ENCODE measurements at places on chromosomes 12 and 14.

DNA sequence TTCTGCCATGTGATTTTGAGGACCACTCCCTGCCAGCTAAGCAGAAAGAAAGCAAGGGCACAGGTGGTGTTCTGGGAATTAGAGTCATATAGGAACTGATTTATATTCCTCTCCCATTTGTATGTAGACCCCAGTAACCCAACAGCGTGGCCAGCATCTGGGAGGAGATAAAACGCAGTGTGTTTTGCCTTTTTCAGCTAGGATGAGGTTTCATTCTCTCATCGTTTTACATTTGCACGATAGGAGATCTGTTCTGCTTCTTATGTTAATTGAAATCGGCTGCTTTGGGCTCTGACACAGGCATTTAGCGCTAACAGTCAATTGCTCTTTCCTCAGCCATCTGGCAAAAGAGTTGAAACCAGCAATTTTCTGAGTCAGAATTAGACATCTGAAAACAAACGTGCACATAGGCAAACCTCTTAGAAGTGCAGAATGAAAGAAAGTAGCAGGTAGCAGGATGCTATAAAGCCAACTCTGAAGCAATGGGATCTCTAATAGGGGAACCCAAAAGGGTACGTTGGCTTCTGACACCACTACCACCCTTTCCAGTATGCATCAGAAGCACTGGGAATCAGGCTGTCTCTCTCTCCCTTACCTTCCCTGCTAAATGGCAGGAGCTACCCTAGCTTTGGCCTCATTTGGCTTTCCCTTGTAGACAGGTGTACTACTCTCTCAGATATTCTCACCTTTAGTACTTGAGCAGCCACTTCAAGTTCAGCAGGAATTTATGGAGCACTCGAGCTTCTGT, 219.1 kb downstream of the PHLDA1 start:
- DNase-seq: no peak

- no peak for DNase-seq
Measured at GRCh38 chr12:124569375-124570148, 2.1 kb upstream of the NCOR2 start.

- peak; percentile 18 for DNase-seq
Measured at GRCh38 chr12:121980191-121980891, 41.3 kb upstream of the BCL7A start.

DNA sequence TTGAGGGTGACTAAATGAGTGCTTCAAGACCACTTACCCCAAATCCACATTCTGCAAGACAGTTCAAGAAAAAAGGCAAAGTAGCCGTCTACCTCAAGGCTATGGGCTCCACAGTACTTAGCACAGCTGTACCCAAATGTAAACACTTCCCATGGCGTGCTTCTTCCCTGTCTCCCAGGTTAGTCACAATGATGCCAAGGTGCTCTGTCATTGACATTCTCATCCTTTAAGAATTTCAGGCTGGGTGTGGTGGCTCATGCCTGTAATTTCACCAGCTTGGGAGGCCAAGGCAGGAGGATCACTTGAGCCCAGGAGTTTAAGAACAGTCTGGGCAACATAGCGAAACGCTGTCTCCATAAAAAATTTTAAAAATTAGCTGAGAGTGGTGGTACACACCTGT, 51.2 kb upstream of the CERS5 start:
- DNase-seq: no peak

DNA sequence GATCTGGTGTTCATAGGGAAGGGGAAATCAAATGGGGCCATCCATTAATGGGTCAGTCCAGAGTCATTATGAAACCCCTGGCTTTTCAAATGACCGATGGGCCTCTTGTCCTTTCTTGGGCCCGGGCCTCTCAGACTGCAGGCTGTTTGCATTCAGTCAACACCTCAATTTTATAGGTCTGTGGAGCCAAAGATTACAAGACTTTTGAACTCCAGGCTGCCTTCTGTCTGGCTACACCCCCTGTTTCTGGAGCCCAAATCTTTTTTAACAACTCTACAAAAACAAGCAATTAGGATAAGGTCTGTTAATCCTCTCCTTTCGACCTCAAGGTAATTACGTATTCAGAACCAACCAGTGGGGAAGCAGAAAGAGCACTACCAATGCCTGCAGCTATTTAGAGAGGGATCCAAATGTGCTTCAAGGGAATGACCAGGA, 35.6 kb downstream of the DUSP6 start:
- no peak for DNase-seq

- peak; percentile 32 for DNase-seq
Measured at GRCh38 chr12:41521872-41522379, 333.8 kb downstream of the PDZRN4 start.

DNA sequence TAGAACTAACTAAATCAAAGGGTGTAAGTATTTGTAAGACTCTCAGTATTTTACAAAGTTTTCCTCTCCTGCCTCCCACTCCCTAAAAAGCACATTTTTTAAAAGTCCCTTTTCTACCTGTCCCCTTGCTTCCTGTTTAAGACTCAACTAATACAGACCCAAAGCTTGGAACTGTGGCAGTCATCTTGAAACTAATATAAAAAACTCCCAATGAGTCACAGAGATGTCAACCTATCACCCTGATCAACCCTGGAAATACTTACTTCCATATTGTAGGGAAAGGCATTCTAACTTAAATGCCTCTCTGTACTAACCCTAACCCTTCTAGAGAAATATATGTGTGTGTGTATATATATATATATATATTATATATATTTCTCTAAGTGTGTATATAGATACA, 184.8 kb downstream of the SPTSSA start:
- DNase-seq: no peak

- no peak for DNase-seq
Measured at GRCh38 chr14:72683787-72684186, 210.1 kb downstream of the DPF3 start.

GRCh38 chr12:90622431-90622830, 332.5 kb downstream of the CCER1 start:
- DNase-seq: no peak

DNA sequence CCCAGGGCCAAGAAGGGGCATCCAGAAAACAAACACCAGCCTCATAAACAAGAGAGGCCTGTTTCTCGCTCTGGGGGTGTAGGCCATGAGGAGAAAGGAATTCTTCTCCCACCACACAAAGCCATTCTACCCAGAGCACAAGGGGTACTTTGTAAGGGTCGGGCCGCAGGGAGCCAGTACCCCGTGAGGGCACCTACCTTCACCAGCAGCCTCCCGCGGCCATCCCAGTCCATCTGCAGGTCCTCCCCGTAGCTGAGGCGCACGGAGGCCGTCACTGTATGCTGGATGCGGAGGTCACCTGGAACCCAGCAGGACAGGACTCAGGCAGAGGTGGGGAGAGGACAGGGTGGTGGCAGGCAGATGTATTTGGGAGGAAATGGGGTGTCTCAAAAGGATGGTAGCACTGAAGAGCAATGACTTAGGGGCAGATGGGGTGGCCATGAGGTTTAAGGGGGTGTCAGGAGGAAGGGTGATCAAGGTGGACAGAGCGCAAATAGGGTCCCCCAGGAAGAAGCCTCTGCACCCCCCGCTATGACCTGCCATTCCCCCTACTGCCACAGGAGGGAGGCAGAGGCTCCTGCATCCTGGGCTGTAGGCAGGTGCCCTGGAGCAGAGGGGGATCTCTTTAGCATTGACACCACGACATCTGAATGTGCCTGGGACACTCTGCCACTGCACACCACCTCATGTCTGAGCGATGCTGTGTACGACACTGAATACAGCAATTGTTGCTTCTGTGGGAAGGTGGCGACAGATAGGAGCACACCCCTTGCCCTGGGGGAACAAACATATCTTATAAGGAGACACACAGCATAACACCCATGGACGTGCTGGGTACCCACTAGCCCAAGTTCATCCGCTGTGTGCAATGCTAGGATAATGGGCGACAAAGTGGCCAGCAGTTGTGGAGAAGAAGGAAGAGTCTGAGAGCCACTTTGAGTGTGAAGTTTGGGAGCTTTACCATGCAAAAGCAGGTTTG, 61.4 kb downstream of the VWF start:
- peak; percentile 49 for DNase-seq

DNA sequence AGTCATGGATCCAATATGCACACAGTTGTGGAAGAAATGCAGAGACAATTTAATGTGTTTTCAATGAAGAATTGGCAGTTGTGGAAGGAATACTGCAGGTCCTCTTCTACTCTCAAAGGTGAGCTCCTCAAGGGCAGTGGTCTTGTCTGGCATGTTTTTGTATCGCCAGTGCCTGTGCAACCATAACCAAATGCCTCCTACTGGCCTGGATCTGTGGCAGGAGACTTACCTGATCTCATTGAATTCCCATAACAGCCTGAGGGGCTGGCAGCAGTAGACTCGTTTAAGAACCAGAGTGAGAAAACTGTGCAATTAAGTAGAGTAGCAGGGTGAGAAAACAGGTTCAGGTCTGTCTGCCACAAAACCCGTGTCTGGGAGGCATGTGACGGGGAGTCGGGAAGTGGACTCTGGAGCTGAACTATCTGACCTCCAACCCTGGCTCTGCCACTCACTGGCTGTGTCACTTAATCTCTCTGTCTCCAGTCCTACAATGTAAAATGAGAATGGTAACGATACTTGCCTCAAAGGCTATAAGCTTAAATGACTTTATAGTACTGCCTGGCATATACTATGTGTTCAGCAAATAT, 268.2 kb upstream of the SSTR1 start:
- DNase-seq: no peak

- DNase-seq: peak; percentile 48
Measured at GRCh38 chr14:61326847-61327246, 5.5 kb downstream of the PRKCH start.

GRCh38 chr14:90611501-90611900, 204.7 kb downstream of the TTC7B start:
- DNase-seq: no peak

GRCh38 chr14:24162093-24162492, 1.0 kb downstream of the IRF9 start:
- DNase-seq: no peak

GRCh38 chr12:42590330-42590934, 886 bp upstream of the PRICKLE1 start:
- no peak for DNase-seq

DNA sequence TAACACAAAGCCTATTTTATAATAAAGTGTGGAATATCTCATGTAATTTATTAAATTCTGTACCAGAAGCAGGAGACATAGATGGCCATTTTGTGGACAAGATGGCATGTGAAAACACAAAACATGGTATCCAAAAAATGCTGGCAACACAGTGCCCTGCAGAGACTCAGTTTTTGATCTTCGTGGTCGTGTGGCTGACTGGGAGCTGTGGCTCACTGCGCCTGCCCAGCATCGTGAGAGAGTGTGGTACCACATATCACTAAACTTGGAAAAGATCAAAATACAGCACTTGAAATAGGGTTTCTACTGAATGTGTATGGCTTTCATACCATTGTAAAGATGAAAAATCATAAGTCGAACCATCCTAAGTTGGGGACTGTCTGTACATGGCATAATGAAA, 43.0 kb upstream of the MANSC4 start:
- no peak for DNase-seq

GRCh38 chr12:64219145-64219544, 3.0 kb downstream of the KICS2 start:
- DNase-seq: no peak

- DNase-seq: no peak
Measured at GRCh38 chr12:52434760-52435530, 774 bp upstream of the KRT75 start.

DNA sequence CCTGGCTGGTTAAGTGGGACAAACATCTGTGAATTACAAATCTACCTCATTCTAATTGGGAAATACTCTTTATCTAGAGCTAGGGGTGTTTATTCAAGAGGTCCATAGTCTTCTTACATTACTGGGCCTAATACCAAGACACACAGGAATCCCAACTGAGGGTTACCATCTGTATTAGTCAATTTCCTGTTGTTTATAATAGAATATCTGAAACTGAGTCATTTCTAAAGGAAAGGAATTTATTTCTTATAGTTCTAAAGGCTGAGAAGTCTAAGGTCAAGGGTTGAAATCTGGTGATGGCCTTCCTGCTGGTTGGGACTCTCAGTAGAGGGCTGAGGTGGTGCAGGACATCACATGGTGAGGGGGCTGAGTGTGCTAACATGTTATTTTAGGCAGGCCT, 36.0 kb downstream of the RTRAF start:
- DNase-seq: no peak

- no peak for DNase-seq
Measured at GRCh38 chr14:64912261-64912660, 2.0 kb upstream of the CHURC1 start.

DNA sequence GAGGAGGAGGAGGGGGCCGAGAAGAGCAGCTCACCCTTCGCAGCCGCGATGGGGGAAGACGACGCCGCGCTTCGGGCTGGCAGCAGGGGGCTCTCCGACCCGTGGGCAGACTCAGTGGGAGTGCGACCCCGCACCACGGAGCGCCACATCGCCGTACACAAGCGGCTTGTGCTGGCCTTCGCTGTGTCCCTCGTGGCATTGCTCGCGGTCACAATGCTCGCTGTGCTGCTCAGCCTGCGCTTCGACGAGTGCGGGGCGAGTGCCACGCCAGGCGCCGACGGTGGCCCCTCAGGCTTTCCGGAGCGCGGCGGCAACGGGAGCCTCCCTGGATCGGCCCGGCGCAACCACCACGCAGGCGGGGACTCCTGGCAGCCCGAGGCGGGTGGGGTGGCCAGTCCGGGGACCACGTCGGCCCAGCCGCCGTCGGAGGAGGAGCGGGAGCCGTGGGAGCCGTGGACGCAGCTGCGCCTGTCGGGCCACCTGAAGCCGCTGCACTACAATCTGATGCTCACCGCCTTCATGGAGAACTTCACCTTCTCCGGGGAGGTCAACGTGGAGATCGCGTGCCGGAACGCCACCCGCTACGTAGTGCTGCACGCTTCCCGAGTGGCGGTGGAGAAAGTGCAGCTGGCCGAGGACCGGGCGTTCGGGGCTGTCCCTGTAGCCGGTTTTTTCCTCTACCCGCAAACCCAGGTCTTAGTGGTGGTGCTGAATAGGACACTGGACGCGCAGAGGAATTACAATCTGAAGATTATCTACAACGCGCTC, 745 bp downstream of the TRHDE start:
- DNase-seq: no peak

- no peak for DNase-seq
Measured at GRCh38 chr12:3417113-3417512, 73.9 kb upstream of the PRMT8 start.

DNA sequence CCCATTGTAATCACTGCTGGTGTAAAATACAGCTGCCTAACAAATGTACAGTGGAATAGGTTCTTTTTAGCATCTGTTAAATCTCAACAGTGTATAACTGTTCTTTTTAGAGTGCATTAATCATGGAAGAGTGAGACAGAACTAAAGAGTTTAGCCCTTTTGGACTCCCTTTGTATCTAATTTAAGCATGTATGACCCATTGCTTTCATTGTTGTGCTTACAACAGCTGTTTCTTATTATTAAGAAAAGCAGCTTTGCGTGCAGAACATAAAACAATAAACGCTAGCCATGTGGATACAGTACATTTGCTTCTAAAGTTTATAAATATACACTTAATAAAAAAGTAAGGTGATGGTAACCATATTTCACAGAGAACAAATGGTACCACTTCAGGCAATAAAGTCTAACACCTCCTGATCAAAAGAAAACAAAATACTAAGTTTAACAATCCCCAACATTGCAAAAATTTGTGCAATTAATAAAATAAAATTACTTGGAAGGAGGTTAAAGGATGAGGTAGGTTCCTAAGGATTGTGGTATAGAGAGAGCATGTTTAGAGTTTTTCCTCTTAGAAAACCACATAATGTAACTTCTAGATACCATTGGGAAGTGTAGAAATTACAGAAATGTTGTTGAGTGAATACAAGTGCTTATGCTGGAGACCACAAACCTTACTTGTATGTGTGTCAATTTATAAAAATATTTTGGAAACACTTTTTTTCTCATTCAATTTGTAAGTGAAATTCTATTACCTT, 448.7 kb downstream of the SLC6A15 start:
- DNase-seq: no peak
